ENCODE measurements at places on chromosomes 4 and X.
A peak's percentile ranks its signal among the peaks of the same experiment; 100 is the strongest.

DNA sequence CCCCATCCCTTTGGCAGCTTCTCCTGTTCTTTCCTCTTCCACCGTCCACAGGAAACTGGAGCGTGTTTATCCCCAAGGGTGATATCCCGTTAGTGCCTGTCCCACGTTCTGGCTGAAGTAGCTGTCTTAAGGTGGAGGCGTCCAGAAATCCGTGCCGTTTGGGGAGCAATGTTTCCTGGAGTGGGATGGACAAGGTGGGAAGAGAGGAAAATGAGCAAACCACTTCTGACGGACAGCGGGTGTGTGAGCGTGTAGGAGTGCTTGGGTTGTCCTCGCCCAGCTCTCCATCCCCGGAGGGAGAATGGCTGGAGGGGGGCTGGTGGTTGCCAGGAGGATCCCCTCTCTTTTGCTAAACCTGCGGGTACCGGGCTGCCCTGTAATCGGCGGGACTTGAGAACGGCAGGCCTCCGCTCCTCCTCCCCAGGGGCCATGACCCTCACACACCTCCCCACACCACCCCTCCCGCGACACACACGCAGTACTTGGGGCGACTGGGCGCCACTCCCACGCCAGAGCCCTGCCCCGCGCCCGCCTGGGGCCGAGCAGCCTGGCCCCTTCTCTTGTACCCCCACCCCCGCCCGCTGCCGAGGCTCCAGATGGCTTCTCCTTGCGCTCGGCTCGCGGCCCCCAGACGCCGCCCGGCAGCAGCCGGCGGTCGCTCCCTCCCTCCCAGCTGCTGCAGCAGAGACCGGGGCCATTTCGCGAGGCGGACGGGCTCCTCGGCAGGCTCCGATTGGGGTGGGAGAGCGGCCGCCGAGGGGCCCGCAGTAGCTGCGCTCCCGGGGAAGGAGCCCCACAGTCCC, 13.9 kb upstream of the PRDM8 start:
- peak; percentile 82 for DNase-seq

DNA sequence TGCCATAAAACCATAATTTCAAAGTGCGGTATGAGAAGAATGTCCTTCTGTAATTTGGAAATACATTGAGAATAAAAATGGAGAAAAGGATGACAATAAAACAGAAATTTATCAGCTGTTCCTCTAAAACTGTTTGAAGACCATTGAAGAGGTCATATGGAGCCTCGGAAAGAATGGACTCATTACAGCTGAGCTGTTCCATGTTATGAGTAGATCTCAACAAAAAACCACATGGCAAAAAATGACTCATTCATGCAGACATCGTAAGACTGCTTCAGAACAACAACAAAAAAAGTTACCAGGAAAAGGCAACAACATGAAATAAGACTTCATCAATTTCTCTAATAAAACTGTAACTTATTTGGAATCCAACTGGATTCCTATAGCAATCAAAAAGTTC, 39.7 kb downstream of the AKAP4 start:
- peak; percentile 43 for DNase-seq

DNA sequence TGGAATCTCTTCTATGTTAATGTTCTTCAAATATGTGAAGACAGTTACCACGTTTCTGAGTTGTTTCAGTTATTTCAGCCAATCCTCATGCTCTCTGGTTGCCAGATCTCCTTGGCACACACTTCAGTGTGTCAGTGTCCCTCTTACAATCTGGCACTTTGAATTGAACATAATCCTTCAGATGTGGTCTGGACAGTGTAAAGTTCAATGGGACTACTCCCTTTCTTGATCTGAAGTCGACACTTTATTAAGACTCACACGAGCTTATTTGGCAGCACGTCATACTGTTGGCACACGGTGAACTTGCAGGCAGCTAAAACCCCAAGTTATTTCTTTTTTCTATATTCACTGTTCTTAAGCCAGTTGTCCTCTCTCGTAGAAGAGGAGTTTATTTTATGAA, 28.2 kb downstream of the ARSJ start:
- no peak for DNase-seq

GRCh38 chrX:136710325-136710951, 62.5 kb downstream of the CD40LG start:
- DNase-seq = no peak

Measured in RKO (cell line).